Stimulated activated CD8-positive, alpha-beta memory T cell treated with anti-CD3 and anti-CD28 coated beads, Interleukin-4, amount 100 ng/mL, for 1 hour (primary cell): ENCODE measurements at places on chromosomes 5 and 9.

- DNase-seq, result no peak
These were observed 75.0 kb upstream of the SAP30L start for GRCh38 chr5:154370813-154371212.

- peak; percentile 41 for DNase-seq
These were observed 17.9 kb upstream of the EGFL7 start for GRCh38 chr9:136644593-136645351.

DNA sequence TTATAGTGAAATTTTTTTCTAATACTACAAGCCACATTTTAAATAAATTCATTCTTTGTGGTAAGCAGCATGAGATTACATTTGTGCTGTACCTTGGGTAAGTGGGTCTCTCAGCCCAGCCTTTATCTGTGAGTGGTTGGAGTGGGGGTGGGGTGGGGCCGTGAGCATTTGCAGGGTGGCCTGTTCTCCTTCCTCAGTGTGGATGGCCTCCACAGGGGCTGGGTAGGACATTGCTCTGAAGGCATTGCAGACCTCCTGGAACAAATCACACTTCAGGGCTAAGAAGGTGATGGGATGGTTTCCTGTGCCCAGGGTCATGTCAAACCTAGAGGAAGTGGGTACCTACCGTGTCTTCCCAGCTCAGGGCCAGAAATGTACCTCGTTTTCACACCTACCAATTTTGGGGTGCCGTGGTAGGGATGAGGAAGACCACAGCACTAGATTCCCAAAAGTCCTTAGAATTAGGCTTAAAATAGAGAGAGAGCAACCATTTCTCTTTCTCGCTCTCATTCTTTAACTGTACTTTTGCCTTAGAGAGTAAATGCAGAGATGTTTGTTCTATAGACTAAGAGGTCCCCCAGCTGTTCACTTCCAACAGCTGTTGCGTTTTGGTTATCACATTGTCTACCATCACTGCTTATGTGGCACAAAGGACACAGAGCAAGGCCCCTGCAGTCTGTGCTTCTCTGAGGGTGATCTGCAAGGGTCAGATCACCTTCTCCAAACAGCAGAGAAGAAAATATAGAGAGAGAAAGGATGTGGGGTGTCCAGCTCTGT lies 83.4 kb upstream of the CTSL start:
- DNase-seq, result no peak

- DNase-seq, result no peak
These were observed 4.8 kb downstream of the ATP6V1G1 start for GRCh38 chr9:114592356-114592755.

DNA sequence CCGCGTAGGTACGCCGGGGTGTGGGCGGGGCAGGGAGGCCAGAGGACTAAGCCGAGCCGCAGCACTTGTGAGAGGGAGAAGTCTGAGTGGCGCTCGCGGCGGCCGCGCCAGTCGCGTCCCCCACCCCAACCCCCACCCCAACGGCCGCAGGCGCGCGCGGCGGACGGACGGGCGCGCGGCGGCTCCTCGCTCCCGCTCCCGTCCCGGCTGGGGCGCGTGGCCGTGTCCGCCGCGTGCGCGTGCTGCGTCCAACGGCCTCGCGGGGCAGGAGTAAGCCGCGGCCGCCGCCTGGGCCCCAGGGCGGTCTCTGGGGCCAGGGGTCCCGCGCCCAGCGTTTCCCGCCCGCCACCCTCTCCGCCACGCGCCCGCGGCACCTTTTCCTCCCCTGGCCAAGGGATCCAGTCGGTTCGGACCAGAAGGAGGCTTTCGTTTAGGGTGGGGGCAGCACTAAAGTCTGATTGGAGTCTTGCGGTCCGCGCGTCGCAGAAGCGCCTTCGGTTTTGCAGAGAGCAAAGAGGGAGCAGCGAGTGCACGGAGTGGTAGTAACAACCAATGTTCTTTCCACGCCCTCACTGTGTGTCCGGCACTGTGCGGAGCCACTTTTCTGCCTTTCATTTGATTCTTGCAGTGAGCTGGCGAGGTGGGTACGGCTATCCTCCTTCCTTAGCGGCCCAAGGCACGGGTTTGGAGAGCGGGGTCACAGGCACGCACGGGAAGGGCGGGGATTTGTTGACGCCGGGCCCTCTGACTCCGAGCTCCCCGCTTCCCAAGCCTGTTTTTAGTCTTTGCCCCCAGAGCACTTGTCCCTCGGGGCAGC lies 483 bp downstream of the G3BP1 start:
- DNase-seq, result peak; percentile 7
